ENCODE measurements at places on chromosomes 1 and 21. TPM values are rescaled to one million over a fixed set of nuclear protein-coding genes. Genes with fewer than 3 reads are reported as not detected.

The PLEKHG5 gene
- 12.5 TPM for total RNA-seq

The CFHR5 gene
- total RNA-seq, result not detected

- no peak for DNase-seq
Measured at GRCh38 chr21:37072274-37072987, 440 bp downstream of the PIGP start.

DNA sequence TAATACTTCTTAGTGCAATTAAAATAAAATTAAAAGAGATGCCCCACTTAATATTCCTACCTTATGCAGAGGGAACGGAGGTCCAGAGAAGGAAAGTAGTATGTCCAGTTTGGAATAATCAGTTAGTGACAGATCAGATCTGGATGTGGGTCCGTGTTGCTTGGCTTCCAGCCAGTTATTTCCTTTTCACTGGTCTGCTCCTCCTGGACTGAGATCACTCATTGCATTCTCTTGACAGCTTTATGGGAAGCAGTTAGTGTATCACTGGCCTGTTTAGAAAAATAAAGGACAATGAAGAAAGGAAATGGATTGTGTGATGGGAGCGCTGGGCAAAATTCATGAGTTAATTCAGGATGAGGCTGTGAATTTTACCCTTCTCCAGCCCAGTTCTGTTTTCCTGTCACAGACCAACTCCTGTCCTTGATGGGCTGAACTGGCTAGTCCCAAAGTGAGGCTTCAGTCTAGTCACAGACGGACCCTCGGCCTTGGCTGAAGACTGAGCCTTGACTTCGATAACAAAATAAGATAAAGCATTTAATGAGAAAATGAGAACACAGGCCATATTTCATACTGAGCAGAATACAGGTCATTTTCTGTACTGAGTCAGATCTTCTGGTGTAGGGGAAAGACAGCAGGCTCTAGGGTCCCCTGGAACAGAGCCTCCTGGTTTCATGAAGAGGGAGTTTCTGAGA is 85.2 kb upstream of the TRABD2B start:
- DNase-seq, result no peak

The HFM1 gene
- 0.99 TPM for total RNA-seq

DNA sequence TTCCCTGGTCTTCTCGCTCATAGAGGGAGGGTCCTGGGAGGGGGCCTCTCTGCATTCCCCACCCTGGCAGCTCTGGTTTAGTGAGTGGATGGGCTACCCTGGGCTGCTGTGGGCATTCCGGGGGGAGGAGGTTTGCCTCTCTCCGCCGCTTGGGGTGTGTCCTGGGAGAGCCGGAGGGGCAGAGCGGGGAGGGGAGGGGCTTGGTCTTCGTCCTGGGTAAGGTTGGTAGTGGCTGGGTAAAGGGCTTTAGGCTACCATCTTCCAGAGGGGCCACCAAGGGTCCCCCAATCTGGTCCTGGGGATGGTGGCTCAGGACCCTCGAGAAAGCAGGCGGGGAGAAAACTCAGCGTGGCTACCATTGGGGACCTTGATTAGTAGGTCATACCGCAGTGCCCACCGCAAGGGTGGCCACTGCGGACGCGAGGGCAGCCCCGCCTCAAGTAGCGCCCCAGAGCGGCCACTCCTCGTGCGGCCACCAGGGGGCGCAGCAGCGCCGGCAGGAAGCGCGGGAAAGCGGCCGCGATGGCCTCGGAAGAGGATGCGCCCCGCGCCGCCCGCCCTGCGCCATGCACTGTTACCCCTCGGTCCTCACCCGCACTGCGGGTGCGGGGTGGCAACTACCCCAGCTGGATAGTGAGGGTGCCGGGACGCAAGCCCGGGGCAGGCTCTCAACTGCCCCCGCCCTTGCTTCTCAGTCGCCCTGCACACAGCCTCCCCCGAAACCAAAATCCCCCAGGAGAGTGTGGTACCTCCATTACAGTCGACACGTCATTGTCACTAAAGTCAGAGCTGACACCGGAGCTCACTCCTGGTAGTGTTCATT is 44.1 kb upstream of the SLC25A33 start:
- DNase-seq, result peak; percentile 38

DNA sequence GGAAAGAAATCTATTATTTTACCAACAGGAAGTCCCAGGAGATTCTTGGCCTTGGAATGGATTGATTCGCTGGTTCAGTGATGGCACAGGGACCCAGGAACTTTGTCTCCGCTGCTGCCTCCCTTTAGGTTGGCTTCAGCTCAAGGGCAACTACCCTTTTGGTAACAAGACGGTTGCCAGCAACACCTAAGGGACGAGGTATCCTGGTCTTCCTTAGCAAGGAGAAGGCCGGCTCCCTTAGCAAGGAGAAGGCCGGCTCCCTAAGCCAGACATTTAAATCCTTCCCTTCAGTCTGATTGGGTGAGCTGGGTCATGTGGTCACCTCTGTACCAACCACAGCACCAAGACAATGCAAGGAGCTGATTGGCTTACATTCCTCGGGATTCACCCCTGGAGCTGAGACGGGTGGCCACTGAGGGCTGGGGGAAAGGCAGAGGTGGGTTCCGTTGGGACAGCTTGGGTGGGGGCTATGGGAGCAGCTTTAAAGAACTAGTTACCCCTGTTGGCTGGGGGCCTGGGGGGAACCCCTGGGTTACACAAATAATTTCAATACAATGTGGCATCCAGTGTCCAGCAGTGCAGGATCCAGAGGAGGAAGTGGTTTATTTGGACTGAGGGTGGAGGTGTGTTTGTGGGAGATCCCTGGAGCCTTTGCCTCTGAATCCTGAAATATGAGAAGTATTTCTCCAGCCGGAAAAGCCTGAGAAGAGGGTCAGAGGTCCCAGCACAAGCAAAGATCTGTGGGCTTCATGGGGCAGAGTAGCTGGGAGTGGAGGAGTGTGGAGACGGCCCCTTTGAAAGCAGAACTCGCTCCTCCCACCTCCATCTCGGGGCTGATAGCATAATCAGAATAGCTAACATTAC is 20.7 kb upstream of the CLIC4 start:
- DNase-seq, result no peak

DNA sequence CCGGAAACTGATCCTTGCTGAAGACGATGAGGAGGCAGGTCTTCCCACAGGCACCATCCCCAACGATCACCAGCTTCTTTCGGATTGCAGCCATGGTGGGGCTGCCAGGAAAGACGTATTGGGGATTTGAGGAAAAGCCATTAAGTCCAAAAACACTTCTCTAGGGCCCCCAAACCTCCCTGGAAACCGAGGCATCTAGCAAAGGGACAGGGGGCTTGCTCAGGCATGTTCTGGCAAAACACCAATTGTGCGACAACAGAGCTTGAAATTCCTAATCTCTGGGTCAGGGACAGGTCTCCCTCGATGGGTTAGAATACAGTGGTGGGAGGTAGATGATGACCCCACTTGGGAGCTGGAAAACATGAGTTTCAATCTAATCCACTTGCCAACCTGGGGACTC is 3.2 kb downstream of the RHOC start:
- no peak for DNase-seq

The MYOCOS gene
- not detected for total RNA-seq

The INPP5B gene
- total RNA-seq, result 25.1 TPM

GRCh38 chr21:33088384-33088783 is 18.4 kb downstream of the OLIG1 start:
- DNase-seq, result no peak

The ANGPTL1 gene
- total RNA-seq, result not detected

GRCh38 chr1:150259217-150259616 is 1.6 kb downstream of the CA14 start:
- no peak for DNase-seq

The CORT gene
- total RNA-seq, result 0.38 TPM

GRCh38 chr21:15732290-15732995 is 2.7 kb downstream of the USP25 start:
- DNase-seq, result no peak

The NOS1AP gene
- 12.1 TPM for total RNA-seq

DNA sequence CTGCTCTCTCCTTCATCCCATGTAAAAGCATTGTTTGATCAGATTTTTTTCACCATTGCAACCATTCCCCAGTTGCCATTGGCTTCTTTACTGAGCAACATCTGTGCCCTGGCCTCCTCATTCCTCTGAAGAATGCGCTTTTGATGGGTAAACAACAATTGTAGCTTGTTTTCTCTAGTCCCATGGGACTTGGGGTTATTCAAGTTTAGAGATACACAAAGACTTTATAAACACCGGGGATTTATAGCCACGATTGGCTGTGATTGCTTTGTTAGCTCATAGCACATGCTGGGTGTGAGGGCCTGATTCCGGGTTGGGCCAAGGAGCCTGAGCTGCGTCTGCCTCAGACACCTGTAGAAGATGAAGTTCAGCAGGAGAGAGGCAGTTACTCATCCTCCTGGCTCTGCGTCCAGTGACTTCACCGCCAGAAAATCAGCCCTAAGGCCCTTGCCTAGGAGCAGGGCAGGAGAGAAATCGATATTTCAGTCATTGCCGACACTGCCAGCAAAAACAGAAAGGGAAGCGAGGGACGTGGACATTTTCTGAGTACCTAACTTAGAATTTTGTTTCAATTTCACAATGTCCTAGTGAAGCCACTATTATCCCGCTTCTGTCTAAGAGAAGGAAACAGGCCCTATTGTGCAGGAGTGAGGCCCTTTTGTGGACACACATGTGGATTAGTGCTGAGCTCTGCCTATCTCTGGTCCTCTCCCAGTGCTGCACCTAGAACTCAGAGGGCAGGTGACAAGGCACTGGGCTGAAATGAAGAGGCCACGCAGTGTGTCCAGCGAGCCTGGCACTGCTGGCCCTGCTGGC is 159.8 kb upstream of the USP24 start:
- no peak for DNase-seq

DNA sequence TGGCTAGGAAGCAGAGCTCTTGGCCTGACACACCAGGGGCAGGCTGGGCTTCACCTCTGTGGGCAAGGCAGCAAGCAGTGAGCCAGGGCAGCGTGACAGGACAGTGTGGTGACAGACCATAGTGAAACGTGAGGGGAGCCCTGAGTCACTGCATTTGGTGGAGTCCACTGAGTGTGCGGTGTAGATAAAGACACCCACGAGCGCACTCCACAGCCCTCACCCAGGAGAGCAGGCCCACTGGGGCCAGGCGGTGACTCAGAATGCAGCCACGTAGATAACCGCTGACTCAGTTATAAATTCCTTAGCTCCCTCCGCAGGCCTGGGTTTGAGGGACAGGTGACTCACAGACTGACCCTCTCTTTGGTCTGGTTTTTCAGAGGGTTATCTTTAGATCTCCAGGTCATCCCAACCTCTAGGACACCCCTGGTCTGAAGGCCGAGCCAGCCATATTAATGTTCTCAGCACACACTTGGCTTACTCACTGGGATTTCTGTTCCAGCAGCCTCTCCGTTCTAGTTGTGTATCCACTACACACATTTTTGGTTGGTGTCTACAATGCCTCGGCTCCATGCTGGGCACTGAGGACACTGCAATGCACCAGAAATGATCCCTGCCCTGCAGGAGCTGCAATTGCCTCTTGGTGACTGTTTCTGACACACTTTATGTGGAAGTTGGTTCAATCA is 90.2 kb upstream of the TSPAN2 start:
- DNase-seq, result no peak

The CNTN2 gene
- 3.9 TPM for total RNA-seq

GRCh38 chr1:18951818-18952391 is 4.6 kb downstream of the IFFO2 start:
- no peak for DNase-seq

DNA sequence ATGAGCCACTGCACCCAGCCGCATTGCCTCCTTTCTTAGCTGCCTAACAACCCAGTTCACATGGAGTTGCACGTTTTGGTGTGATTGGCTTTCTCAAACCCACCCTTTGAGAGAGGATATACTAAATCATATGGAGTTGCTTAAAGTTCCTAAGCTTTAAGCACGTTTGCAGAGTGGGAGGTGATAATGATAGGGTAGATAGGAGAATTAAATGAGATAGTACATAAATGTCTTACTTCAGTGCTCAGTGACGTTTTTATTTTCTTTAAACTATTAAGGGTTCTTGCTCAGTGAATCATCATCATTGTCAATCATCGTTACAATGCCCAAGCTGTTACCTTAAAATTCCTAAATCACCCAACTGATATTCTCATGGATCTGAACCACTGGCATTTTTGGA is 2.9 kb upstream of the SH3D21 start:
- DNase-seq, result no peak

- DNase-seq, result no peak
Measured at GRCh38 chr1:237613984-237614383, 276.7 kb downstream of the ZP4 start.

The PLA2G2A gene
- 0.69 TPM for total RNA-seq

- DNase-seq, result no peak
Measured at GRCh38 chr1:108208724-108209446, 8.7 kb upstream of the SLC25A24 start.

- no peak for DNase-seq
Measured at GRCh38 chr1:65625528-65625927, 167.2 kb upstream of the PDE4B start.

The TTC24 gene
- total RNA-seq, result not detected

The CHIA gene
- total RNA-seq, result not detected

DNA sequence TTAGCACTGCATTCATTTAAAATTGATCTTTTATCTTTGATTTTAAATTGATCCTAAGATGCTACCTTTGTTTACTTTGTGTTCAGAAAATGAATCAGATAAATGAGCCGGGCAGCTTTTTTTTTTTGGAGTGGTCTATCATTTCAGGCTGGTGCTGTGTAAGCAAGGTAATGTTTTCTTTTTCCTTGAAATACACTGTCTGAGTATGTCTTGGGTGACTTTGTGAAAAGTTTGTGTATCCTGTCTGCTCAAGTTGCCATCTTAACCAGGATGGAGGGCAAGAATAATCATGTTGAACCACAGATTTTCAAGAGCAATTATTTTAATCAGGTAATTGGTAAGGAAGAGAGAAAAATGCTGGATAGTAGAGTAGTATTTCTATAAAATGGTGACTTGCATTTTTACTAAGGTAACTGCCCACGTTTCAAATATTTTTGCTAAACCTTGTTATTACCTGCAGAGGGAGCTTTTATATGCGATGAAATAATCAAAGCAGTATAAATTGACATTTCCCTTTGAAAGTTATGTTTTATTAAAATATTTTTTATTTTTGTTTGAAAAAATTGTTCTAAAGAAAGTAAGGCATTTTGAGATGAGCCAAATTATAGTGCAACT is 11.1 kb downstream of the ADGRL2 start:
- no peak for DNase-seq

The ZCCHC17 gene
- 55.5 TPM for total RNA-seq

The C2CD4D gene
- 0.71 TPM for total RNA-seq
